ENCODE measurements at places on chromosomes 3 and 15. TPM values are rescaled to one million over a fixed set of nuclear protein-coding genes. Genes with fewer than 3 reads are reported as not detected.

Gene CHRFAM7A
- 1.0 TPM for polyA plus RNA-seq

Gene CFAP91
- 0.27 TPM for polyA plus RNA-seq

Gene MAP3K13
- polyA plus RNA-seq: 17.9 TPM

Gene HRG
- not detected for polyA plus RNA-seq

Gene SLC27A2
- polyA plus RNA-seq: not detected

Gene ASB14
- 1.6 TPM for polyA plus RNA-seq

Gene CERS3
- 1.2 TPM for polyA plus RNA-seq

Gene HESX1
- polyA plus RNA-seq: 1.5 TPM

Gene IRAK2
- 0.82 TPM for polyA plus RNA-seq

Gene CAND2
- 20.0 TPM for polyA plus RNA-seq

Gene SPTSSB
- 2.5 TPM for polyA plus RNA-seq

Gene DUOXA2
- polyA plus RNA-seq: 0.20 TPM

Gene GOLGA8J
- 0.38 TPM for polyA plus RNA-seq

Gene KIF7
- 4.8 TPM for polyA plus RNA-seq

Gene TMEM41A
- polyA plus RNA-seq: 19.3 TPM

Gene FANCD2OS
- not detected for polyA plus RNA-seq

Gene SENP8
- polyA plus RNA-seq: 5.9 TPM

Gene TIMP4
- polyA plus RNA-seq: 2.2 TPM

Gene NUP210
- 7.2 TPM for polyA plus RNA-seq

Gene SMCO1
- polyA plus RNA-seq: 2.5 TPM

Gene OR4F6
- polyA plus RNA-seq: not detected

Gene CHRM5
- polyA plus RNA-seq: 0.16 TPM

Gene ITGA11
- 2.2 TPM for polyA plus RNA-seq

Gene IL17RE
- 2.0 TPM for polyA plus RNA-seq

Gene ARHGAP31
- 10.3 TPM for polyA plus RNA-seq

Gene CEMIP
- 3.5 TPM for polyA plus RNA-seq

Gene ISLR
- polyA plus RNA-seq: 186 TPM

Gene IGF2BP2
- 34.6 TPM for polyA plus RNA-seq

Gene THRB
- polyA plus RNA-seq: 1.1 TPM

Gene TAGLN3
- polyA plus RNA-seq: 3.7 TPM

Gene PIGX
- polyA plus RNA-seq: 16.2 TPM

Gene APBA2
- polyA plus RNA-seq: 6.0 TPM

Gene PIGZ
- polyA plus RNA-seq: 1.1 TPM

Gene SLC30A4
- polyA plus RNA-seq: 5.2 TPM

Gene EPHA3
- polyA plus RNA-seq: 33.2 TPM

Gene ISG20
- 8.6 TPM for polyA plus RNA-seq

Gene TTLL13
- 0.18 TPM for polyA plus RNA-seq

Gene ZNF80
- polyA plus RNA-seq: 0.12 TPM

Gene IMPG2
- 0.59 TPM for polyA plus RNA-seq

Gene FSD2
- 32.1 TPM for polyA plus RNA-seq

Gene POLQ
- polyA plus RNA-seq: 3.1 TPM

Gene LMLN
- polyA plus RNA-seq: 4.2 TPM

Gene RBMS3
- polyA plus RNA-seq: 30.7 TPM

Gene RPL15
- polyA plus RNA-seq: 2,519 TPM

Gene SERPINI2
- polyA plus RNA-seq: not detected

Gene ROPN1
- polyA plus RNA-seq: not detected

Gene FAM107A
- 2.1 TPM for polyA plus RNA-seq

Gene TMC3
- not detected for polyA plus RNA-seq

Gene RHCG
- polyA plus RNA-seq: 1.3 TPM

Gene TNFAIP8L3
- 3.2 TPM for polyA plus RNA-seq

Gene GRK7
- not detected for polyA plus RNA-seq

Gene GNB5
- polyA plus RNA-seq: 4.9 TPM

Gene BFSP2
- polyA plus RNA-seq: not detected

Gene SLC28A2
- 0.43 TPM for polyA plus RNA-seq

Gene TSEN2
- polyA plus RNA-seq: 15.4 TPM
